NCI-H2029 treated with DMSO at 0.1 percent for 48 hours (cell line): ENCODE measurements at places on chromosomes 2 and 18.

DNA sequence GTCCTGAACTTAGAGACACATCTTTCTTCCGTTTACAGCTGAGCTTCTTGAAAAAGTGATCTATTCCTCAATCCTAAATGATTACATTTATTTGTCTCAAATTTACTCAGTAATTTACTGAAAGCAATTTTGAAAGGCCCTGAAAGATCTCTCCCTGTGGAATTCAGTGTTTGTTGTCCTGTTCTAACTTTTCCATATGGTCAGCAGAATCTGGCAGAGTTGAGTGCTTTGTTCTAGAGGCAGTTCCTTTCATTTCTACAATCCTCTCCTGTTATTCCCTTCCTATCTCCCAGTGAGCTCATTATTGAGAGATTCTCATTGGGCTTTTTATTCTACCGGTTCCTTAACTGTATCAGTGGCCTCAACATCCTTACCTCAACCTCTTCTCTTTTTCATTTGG lies 36.5 kb upstream of the REG3G start:
- DNase-seq: no peak

GRCh38 chr2:223884399-223884798 lies 47.0 kb upstream of the AP1S3 start:
- no peak for DNase-seq

GRCh38 chr18:23127090-23127489 lies 8.2 kb upstream of the CABLES1 start:
- no peak for DNase-seq

DNA sequence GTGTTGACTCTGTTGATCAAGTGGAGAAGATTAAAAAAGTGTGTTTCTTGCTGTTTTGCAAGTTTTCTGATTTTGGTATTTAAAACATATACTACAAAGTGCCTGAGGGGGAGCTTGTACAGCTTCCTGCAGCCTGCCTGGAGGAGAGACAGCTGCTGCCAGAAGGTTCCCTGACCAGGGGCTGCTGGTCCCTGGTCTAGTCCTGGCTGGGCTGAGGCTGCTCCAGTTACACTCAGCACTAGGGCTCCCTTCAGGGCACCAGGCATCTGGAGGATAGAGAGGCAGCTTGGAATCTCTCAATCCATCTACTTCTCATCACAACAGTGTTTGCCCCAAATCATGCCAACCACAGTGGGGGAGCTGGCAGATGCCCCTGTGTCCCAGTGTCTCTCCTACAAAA lies 4.8 kb downstream of the MC2R start:
- DNase-seq: no peak

DNA sequence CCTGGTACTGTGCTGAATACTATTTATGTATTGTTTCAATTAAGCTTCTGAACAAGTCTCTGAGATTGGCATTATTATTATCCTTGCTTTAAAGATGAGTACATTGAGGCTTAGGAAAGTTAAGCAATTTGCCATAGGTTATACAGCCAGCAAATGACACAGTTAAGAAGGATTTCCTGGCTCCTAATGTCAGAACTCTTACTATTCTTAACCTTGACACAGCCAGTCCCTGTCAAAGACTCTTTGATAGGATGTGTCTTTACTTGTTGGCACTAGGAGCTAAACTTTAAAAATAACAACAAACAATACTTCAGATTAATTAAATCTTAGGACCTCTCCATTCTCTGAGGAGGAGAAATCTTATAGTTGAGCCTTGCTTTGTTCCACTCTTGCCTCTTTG lies 70.6 kb downstream of the UBR3 start:
- DNase-seq: no peak

DNA sequence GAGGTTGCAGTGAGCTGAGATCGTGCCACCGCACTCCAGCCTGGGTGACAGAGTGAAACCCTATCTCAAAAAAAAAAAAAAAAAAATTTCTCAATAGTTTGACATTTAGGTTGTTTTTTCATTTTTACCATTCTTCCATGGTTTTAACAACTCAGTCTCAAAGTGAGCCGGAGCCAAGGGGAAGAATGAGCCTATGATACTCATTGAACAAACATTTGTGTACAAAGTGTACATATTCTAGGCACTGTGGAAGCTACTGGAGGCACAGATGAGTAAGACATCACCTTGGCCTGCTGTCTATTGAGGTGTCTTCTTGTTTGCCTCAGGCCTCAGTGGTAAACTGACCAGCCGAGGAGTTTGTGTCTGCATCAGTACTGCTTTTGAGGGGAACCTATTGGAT lies 21.9 kb downstream of the CENPO start:
- DNase-seq: no peak
